Fibroblast of villous mesenchyme (primary cell): ENCODE measurements at places on chromosomes 13 and 19. TPM values are rescaled to one million over a fixed set of nuclear protein-coding genes. Genes with fewer than 3 reads are reported as not detected.

DNA sequence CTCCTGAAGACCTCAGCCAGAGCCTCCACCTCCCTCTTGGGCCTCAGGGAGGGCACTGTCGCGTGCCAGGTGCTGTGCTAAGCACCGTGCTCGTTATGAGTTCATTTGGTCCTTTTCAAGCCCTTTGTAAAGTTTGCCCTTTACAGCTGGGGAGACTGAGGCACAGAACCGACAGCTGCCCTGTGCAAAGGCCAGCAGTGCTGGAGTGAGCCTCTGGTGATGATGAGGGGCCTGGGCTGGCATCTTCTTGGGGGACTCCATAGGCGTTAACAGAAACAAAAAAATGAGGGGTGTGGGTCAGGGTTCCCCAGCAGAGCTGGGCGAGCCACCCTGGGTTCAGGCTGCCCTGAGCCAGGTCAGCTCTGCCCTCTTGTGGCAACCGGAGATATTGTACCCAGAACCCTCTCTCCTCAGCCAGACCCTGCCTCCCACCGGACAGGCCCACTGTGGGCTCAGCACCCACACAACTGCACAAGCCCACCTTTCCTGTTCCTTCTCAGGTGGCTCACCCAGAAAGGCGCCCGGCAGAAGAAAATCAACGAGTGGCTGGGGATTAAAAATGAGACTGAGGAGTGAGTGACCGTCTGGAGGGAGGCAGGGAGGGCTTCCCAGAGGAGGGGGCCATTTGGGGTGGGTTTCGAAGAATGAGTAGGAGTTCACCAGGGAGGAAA, 5.5 kb upstream of the IFI30 start:
- peak; percentile 39 for DNase-seq

DNA sequence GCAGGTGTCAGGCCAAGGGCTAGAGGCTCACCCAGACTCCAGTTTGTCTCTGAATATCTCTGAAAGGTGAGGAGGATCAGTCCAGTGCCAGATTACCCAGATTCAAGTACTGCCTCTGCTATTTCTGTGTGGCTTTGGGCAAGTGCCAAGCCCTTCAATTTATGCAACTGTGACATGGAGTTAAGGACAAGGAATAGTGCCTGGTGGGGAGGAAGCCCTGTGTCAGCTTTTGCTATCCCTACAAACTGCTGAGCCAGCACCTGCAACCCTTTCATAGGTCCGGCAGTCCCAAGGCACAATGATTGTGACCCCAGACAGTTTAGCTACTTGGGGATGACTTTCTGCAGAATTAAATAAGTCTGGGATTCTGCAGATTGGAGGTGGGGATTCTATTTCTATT, 123.0 kb downstream of the KL start:
- DNase-seq: no peak

DNA sequence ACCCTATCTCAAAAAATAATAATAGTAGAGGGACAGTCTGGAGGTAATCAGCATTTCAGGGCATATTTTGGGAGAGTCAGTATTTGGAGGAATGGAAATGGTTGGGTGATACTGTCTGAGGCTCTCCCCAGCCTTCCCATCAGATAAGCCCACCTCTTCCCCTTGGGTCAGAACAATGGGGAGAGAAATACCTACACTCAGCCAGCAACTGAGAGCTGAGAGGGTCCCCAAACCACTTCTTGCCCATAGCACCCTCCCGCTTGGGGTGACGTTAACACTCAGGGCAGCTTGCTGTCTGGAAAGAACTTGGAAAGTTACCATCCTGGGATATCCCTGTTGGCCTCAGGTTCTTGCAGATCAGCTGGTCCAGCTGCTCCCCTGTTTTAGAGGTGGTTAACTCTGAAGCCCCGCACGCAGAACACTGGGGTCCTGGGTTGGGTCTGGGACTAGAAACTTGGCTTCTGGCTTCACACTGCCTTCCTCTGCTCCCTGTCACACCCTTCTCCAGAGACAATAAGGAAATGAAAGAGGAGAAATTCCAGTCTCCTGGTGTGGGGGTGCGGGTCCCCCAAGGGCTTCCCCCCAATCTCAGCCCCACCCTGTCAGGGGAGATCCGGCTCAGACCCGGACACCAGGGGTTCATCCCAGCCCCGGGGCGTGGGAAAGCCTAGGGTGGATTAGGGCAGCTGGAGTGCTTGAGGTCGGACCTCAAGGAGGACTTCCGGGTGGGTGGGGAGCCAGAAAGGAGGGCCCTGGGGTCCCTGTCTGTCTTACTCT, 2.5 kb downstream of the FOXA3 start:
- DNase-seq: no peak

Gene CYP4F11
- total RNA-seq: not detected in 2 replicates

Gene ZNF486
- total RNA-seq: 3.5 and 7.3 TPM in 2 replicates

DNA sequence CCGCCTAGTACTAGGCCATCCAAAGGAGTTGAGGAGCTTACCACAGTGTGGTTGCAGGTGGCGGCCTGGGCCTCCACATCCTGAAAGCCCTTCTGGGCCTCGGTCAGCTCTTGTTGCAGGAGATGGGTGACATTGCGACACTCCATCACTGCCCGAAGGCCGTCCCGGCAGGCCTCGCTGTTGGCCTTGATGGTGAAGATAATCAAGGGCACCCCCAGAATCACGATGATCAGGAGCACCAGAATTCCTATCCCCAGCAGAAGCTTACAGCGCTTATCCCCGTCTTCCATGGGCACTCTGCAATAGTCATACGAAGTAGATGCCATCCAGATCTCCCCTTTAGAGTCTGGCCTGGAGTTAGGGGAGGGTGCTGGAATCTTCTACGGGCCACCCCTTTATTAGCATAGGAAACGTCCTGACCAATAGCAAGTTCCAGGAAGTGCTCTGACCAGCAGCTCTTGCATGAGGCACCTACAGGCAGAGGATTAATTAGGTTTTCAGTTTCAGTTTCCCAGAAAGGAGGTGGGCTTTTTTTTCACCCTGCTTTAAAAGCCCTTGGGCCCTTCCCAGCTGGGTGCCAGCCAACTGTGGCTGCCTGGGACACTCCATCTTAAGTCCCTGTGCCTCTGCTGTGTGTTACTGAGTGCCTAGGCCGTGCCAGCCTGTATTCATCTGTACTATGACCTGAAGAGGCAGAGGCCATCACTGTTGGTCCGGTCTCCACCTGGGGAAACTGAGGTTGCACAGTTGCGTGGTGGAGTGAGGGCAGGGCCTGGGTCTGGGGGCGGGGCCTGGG, at the start of gene BST2:
TSS of gene BST2 (minus strand) at position 381 of the 796 bp plus-strand sequence. CDS start at position 326, 55 bp downstream.
- peak; percentile 96 for DNase-seq

GRCh38 chr19:36009633-36010379, 1.2 kb upstream of the SYNE4 start:
- DNase-seq: no peak

Gene KL
- total RNA-seq: under 0.01 TPM in 2 replicates

Gene RNF17
- 0.86 and 1.9 TPM in 2 replicates for total RNA-seq

DNA sequence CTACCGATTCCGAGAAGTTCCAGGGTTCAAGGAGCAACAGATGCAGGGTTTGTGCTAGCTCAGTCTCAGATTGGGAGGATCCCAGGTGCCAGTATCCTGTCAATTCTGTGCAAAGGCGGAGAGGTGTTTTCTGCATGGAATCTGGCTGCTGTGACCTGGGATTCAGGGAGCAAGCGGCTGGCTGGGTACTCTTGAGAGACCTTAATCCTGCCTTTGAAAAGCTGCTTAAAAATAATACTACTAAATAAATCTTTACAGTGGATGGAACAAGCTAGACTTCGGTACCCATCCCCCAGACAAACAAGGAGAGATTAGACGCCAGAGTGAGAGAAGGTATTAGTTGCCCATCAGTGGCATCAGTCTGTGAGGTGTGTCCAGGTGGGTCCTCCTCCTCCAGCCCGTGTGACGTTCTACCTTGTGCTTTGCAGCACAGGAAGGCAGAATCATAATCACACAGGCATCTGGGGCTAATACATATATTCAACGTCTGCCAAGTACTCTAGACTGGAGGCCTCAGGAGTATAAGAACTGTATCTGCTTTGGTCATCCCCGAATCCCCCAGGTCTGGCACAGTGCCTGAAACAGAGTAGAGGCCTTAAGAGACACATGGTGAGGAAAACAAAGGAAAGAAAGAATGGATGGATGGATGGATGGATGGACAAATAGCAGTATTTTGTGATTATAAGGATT, 230.6 kb downstream of the ZNF536 start:
- DNase-seq: no peak

- DNase-seq: peak; percentile 30
Measured at GRCh38 chr19:57558525-57558924, 1.1 kb downstream of the ZNF550 start.
